ENCODE measurements at places on chromosomes 6 and 20.

DNA sequence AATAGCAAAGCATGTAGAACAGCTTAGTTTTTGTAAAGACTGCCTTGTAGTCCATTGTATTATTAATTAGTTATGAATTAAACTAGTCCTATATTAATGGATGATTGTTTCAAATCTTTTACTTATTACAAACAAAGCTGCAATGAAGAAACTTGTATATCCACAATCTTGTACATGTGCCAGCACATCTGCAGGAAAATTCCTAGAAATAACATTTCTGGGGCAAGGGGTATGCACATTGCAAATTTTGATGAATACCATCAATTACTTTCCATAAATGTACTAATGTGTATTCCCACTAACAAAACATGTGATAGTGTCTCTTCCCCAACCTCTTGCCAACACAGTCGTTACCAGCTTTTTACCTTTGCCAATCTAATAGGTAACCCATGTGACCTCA is 73.6 kb upstream of the AKAP12 start:
- DNase-seq, result no peak

DNA sequence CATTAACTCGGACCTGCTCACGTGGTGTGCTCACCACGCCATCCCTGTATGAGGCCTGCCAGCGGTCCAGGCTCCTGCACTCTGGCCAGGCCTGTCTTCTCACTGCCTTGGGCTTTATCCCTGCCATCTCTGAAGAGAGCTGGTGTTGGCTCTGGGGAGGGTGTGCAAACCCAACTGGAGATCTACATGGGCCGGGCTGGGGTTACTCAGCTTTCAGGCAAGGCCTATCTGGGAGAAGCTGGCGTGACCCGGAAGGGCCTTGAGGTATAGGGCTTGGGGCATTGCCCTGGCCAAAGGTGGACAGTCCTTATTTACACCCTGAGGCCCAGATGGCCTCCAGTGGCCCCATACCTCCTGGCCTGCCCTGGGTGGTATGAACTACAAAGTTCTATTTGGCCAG is 5.0 kb downstream of the SLC29A1 start:
- DNase-seq, result no peak

DNA sequence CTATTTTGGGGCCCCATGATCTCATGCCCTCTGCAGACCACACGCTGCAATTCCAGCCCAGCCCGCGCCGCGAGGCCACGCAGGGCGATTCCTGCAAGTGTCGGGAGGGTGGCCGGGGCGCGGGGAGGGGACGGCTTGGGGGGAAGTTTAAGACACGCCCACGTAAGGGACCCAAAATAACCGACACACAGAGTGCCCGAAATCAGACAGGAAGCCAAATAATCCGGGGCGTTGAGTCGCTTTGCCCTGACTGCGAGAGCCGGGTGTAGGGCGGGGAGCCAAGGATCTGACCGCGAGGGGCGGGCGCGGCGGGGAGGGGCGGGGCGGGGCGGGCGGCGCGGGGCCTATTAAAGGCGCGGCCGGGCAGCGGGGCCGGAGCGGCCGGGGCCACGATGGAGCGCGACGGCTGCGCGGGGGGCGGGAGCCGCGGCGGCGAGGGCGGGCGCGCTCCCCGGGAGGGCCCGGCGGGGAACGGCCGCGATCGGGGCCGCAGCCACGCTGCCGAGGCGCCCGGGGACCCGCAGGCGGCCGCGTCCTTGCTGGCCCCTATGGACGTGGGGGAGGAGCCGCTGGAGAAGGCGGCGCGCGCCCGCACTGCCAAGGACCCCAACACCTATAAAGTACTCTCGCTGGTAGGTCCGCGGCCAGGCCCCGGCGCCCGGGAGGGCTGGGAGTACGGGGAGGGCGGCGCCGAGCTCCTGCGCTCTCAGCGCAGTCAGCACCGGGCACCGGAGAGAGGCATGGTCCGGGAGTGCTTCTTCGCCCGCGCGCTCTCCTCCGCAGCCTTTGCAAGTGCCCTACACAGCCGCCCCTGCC is at the start of gene ENPP1:
ENPP1 (plus strand) TSS at position 377 of the 816 bp plus-strand sequence; CDS start at position 393, 16 bp downstream.
- peak; percentile 40 for DNase-seq

DNA sequence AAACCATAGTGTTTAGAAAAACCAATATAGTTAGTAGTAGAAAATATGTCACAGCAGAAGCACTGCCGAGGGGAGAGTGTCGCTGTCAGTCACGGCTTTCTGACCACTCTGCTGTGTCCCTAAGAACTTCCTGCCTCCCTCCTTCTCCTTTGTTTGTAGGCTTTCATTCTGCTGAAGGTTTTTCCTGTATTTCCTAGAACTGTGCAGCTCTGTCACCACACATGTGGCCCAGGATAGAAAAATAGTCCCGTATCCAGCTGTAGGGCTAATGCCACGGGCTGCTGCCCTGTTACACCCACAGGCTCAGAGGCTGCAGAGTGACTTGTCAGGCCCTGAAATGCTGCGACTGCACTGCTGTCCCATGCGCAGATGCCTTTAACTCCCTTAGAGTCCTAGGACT is 52.6 kb upstream of the SYNJ2 start:
- peak; percentile 36 for DNase-seq

- peak; percentile 54 for DNase-seq
These were observed at the start of gene KHDRBS2 for GRCh38 chr6:62285612-62286469. KHDRBS2 (minus strand) TSS chr6:62286225.

GRCh38 chr20:50788045-50788991 is 6.5 kb upstream of the BCAS4 start:
- DNase-seq, result peak; percentile 20

DNA sequence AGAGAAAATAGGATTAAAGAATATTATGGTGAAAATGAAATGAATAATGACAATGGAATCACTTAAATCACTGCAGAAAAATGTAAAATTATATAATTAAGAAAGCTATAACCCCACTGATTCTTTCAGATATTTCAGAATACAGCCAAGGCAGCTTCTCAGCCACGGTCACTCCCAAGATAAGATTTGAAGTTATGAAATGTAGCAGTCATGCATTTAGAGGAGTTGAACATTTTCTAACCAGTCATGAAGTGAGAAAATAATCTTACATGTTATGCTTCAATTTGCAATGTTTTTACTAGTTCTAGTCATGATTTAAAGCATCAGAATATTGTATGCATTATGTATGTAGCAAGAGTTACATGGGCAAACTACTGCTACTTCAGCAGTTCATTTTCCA is 13.3 kb upstream of the PLCB1 start:
- no peak for DNase-seq

DNA sequence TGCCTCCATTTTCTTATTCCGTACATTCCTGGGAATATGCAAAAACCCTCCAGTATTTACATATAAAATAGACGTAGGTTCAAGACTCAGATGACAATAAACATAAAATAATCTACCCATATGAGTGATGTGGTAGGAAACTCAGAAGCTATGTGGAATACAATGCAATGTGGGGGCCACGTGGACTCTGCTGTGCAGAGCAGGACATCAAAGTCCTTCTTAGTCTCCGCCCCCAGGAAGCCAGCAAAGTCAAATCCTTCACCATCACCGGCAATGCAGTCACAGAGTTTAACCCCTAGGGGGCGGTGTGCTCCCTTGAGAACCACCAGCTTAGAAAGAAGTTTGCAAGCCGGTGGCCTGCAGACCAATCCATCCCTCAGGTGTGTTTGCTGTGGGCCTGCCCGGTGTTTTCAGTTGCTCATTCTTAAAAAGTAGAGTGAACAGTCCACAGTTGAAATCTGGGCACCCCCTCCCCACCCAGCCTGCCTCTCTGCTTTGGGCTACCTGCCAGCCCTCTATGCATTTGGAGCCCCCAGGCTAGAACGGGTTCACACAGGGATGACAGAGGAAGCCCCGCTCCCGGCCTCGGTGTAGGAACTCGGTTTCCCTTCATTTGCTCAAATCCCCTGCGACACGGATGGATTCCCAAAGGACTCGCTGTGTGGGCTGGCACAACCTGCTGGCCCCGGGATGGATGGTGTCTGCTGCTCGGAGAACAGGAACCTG is 59.9 kb downstream of the SULF2 start:
- DNase-seq, result peak; percentile 73

DNA sequence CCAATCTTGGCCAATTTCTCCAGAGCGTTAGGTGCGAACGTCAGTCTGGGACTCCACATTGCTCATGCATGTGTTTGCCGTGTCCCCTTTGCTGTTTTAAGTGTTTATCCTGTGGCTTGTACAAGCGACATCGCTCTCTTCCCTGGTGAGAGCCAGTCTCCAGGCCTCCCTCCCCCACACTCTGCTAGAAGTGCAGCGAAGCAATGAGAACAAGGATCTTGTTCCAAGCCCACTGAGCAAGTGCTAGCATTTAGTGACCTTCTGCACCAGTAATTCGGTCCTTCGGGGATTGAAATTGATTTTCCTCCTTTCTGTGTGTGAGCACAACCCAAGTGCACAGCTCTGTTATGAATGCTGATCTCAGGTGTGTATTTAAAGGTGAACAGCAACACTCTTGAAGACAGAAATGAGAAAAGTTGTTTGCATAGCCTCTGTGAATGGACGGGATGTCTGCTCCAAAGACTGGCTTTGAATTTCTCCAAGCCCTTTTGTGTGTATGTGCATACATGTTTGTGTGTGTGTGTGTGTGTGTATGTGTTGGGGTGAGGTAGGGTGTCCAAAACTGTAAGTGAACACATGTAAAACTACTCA is 29.0 kb downstream of the CD83 start:
- no peak for DNase-seq

DNA sequence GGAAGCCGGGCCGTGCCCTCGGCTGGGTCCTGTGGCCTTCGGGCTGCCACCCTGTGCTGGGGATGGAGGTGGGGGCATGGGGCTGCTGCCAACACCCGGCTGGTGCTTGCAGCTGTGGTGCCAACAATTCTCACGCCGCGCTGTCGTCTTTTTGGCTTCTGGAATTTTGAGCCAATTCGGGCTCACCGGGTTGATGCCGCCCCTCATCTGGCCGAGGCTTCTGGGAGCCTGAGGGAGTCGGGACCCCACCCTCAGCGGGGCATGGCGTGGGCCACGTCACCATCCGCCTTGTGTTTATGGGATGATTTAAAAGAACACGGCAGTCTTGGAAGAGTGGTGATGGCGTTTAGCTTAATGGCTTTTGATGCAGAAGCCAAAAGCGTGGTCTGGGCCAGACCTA is 8.7 kb upstream of the NPBWR2 start:
- DNase-seq, result no peak

DNA sequence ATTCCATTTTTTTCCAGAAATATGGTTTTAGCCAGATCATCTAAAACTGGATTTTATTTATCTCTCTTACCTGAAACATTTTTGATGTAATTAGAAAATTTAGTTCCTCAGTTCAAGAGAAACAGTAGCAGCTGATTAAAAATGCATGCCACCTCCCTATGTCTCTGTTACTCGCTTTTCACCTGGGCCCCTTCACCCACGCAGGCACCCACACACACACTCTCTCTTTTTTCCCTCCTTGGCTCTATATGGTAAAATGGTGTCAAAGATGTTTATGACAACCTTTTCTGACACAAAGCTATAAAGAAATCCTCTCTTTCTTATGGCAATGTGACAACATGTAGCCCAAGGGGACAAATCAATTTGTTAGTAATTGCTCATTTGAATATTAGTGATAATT is 5.8 kb upstream of the SGK1 start:
- DNase-seq, result no peak

- DNase-seq, result no peak
These were observed 892 bp upstream of the DXO start for GRCh38 chr6:31972709-31973350.

- DNase-seq, result no peak
These were observed at the start of gene PRND for GRCh38 chr20:4721719-4722118. PRND (plus strand) TSS chr20:4721909; CDS start chr20:4724552, 2,643 bp downstream.

DNA sequence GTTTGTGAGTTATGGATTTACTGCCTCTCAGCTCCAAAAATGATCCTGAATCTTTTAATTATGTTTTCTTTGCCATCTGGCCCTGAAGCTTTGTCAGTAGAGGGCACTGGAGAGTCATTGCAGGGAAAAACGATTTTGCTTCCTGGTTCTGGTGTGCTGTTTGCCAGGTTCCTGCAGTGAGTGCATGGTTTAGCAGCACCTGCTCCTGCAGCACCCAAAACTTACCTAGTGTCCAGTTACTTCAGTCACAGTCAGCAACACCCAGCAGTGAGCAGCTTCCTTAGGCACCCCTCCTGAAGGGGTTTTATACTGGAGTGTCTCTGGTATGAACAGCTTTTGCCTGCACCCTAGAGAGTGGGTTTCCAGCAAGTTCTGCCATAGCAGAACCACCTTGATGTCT is 6.0 kb upstream of the TRIM26 start:
- no peak for DNase-seq

DNA sequence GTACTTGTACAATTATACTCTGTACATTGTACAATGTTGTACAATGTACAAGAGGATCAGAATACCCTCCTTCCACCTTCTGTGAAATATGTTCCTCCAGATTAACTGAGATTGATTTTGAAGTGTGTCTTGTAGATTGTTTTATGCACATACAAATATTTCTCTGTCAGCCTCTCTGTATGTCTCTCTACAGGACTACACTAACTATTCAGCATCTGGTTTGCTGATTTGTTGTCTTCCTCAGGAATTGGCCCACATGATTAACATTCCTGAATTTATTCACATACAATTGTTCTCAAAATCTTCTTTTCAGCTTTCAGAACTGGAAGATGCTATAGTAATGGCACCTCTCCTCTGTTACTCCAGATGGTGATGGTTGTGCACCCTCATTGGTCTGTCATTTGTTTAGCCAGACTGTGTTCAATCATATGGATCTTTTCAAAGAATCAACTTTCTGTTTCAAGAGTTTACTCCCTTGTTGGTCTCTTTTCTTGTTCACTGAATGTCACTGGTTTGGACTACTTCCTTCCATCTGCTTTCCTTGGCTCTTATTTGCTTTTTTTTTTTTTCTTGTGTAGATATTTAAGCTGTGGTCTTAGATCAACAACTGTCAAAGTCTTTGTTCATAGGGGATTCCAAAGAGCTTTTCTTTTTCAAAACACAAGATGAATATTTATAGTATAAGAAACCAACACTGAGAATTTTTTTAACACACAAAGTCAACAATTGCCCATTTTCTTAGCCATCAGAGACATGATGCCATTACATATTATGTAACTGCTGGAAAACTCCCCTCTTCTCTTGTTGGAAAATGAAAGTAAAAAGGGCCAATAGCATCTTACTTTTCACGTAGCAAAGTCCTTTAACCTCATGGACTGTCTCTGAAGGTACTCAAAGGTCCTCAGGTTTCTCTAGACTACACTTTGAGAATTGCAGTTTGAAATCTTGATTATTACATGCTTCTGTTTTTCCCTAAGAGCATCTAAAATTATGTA is 67.9 kb downstream of the LPA start:
- DNase-seq, result no peak

DNA sequence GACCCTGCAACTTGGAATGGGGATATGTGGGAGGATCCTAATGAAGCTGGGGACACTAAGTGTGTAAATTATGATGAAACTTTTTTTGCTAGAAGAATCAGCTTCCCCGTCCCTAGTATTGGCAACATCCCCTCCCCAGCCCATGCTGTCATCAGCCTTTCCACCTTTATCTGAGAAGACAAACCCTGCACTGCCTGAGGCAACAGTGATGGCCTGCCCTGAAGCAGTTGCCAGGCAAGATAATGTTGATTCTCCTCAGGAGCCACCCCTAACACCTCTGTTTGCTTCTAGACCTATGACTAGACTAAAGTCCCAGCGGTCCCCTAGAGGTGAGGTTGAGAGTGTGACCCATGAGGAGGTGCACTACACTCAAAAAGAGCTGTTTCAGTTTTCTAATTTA is 27.1 kb downstream of the MICA start:
- DNase-seq, result no peak
